ENCODE measurements at places on chromosomes 3 and 15.

- peak; percentile 45 for DNase-seq
These were observed at the start of gene EIF4E3 for GRCh38 chr3:71725271-71725991. TSS of gene EIF4E3 (minus strand) at chr3:71725402. CDS start at chr3:71725367, 35 bp downstream.

- no peak for DNase-seq
These were observed 53.9 kb downstream of the MEF2A start for GRCh38 chr15:99619712-99620111.

DNA sequence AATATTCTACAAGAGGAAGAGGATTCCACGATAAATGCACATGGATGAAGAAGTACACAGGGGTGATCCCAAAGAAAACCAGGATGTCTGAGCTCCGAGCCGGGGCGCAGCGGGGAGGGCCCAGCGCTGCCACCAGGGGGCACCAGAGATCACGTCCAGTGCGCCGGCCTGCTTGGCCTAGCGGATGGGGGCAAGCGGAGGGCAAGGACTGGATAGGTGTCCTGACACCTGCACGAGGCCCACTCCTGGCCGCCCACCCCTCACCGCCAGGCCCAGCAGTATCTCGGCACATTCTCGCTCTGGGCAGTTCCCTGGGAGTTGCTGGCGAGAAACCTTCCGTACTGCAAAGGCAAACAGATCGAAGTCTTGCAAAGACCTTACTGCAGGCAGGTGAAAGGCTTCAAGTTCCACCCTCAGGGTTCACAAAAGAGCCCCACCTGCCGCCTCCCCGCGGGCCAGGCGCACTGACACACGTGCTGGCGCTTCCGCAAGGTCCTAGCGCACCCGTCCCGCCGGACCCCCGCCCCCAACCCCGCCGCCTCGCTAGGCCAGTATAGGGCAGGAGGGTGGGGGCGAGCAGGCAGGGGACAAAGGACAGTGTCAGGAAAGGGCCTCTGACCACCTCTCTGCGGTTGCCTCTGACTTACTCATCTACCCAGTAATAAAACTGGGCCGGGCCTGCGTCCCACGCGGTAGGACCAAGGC, 3.3 kb downstream of the ANKRD63 start:
- peak; percentile 60 for DNase-seq

GRCh38 chr15:89002830-89003229, 85.4 kb upstream of the ABHD2 start:
- no peak for DNase-seq

DNA sequence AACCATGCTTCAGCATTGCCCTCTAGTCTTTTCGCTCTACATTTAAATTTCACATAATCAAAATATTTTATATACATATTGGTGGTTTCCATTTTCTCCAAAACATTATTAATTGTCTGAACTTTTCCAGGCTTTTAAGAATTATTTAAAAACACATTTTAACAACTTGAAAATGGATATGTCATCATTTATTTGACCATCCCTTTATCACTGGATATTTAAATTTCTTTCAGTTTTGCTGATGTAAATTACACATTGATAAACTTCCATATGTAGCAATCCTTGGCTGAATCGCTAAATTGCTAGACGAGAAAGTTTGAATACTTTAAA, 146.0 kb downstream of the ATP10A start:
- DNase-seq: no peak

- DNase-seq: no peak
These were observed 145.3 kb downstream of the CD47 start for GRCh38 chr3:107945417-107946094.

GRCh38 chr3:184538666-184539431, 22.7 kb upstream of the EPHB3 start:
- DNase-seq: no peak

- DNase-seq: no peak
These were observed 60.2 kb downstream of the IL16 start for GRCh38 chr15:81256916-81257315.

- DNase-seq: no peak
These were observed 665 bp downstream of the GATM start for GRCh38 chr15:45377609-45378148.

GRCh38 chr3:36707623-36708409, 56.5 kb downstream of the DCLK3 start:
- DNase-seq: no peak

GRCh38 chr15:89316504-89316903, 18.1 kb downstream of the POLG start:
- DNase-seq: no peak
